ENCODE measurements at places on chromosomes 7 and 10. TPM values are rescaled to one million over a fixed set of nuclear protein-coding genes. Genes with fewer than 3 reads are reported as not detected.

CNPY1 gene
- not detected for polyA plus RNA-seq

HABP2 gene
- 0.12 TPM for polyA plus RNA-seq

BMPER gene
- polyA plus RNA-seq: 0.88 TPM

COL17A1 gene
- polyA plus RNA-seq: 0.36 TPM

IL2RA gene
- 0.73 TPM for polyA plus RNA-seq

GFRA1 gene
- polyA plus RNA-seq: 1.3 TPM

PNLIPRP1 gene
- polyA plus RNA-seq: 0.16 TPM

SKIDA1 gene
- polyA plus RNA-seq: 0.23 TPM

HTR5A gene
- not detected for polyA plus RNA-seq
